K562 (cell line): ENCODE measurements at places on chromosomes 4 and X. TPM values are rescaled to one million over a fixed set of nuclear protein-coding genes. Genes with fewer than 3 reads are reported as not detected.

DNA sequence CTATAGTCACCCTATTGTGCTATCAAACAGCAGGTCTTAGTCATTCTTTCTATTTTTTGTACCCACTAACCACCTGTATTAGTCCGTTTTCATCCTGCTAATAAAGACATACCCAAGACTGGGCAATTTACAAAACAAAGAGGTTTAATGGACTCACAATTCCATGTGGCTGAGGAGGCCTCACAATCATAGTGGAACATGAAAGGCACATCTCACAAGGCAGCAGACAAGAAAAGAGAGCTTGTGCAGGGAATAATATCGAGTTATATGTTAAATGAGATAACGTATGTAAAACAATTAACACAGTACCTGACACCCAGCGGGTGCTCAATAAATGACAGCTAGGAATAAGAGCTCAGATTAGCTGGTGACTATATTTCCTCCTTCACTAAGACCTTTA lies 88.1 kb upstream of the WDR44 start:
- no peak for DNase-seq

MTMR8 gene
- 1.8 and 2.4 TPM in 2 replicates for polyA plus RNA-seq

SMIM31 gene
- not detected in 2 replicates for polyA plus RNA-seq

SSX1 gene
- polyA plus RNA-seq: 84.8 and 105 TPM in 2 replicates

CPZ gene
- 1.1 TPM in 2 replicates for polyA plus RNA-seq

MAP3K15 gene
- polyA plus RNA-seq: 0.29 TPM in 1 of 2 replicates, not detected in the other

GRCh38 chrX:131783555-131784308 lies 239.4 kb upstream of the STK26 start:
- DNase-seq: no peak

- no peak for DNase-seq
These were observed 423.3 kb downstream of the RAPGEF2 start for GRCh38 chr4:159526172-159526571.
